ENCODE measurements at places on chromosomes 1 and 21.

GRCh38 chr21:38083535-38083934 is 167.3 kb upstream of the KCNJ6 start:
- no peak for DNase-seq

GRCh38 chr1:150138044-150138443 is 11.7 kb upstream of the PLEKHO1 start:
- no peak for DNase-seq

GRCh38 chr1:58815686-58816071 is 31.8 kb upstream of the JUN start:
- DNase-seq = peak; percentile 16

GRCh38 chr1:167328816-167329483 is 108.3 kb downstream of the POU2F1 start:
- peak; percentile 52 for DNase-seq

GRCh38 chr1:197811769-197812168 is 36.5 kb upstream of the DENND1B start:
- DNase-seq = no peak

DNA sequence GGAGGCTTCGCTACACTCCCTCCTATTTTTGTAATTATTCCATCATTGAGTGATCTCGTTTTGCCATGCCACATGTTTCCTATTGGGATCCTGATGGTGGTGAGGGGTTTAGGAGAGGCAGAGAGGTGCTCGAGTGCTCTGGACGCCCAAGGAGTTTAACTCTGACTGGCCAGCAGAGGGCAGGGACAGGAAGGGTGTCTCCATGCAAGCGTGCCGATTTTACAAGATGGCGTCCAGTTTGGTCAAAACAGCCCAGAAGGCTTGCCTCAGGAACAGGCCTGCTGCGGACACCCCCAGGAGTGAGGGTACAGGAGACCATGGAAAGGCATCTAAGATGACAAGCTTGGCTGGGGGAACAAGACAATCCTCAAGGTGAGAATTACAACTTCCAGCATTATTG is 33.8 kb upstream of the KCNE2 start:
- DNase-seq = no peak

DNA sequence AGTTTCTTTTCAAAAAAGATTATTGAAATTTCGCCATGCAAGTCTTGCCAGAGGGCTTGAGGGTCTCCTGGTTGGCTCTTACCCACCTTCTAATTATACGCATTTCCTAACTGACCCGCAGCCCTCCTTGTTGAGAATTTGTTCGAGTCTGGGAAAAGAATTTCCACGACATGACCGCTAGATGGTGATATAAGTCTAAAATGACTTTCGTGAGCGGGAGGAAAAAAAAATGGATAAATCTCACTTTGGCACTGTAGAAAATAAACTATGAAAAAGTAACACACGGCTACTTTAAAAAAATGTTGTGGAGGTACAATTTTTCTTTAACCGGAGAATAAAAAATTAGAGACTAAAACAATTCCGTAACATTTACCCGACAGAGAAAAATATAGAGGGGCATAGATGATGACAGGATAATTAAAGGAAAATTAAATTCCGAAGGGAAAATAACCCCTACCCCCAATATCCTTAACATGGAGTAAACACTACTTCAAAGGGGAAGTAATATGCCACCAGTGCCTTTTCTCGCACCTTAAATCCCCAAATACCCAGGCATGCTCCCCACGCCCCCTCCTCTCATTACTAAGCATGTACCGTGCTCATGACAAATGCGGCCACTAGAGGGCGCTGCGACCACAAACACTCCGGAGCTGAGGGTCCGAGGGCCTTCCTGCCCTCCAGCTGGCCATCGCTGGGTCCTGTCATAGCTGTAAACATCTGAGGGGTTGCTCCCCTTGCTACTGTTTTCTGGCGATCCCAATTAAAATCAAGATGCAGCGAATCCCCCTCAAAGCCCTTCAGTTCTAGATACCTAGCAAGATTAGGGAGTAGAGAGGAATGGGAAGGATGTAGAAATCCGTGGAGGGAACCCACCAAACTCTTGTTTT is 266.9 kb downstream of the ASTN1 start:
- DNase-seq = peak; percentile 65

DNA sequence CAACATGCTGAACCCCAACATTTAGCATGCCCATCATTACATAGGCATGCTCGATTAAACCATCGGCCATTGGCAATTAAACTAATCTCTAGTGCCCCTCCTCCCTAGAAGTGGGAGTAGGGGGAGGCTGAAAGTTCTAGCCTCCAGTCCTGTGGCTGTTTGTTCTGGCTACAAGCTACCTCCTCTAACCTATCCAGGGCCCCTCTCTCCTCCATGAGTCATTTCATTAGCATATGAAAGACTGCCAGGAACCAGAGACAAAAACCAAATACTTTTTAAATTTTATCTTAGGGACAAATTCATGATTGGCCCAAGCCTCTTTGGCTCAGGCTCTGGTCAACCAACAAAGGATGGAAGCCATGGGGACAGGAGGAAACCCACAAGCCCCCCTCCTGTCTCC is 231.1 kb downstream of the CACNA1E start:
- DNase-seq = no peak

- DNase-seq = peak; percentile 61
Observed at GRCh38 chr1:35298464-35298863, 30.0 kb downstream of the ZMYM4 start.

- no peak for DNase-seq
Observed at GRCh38 chr1:53024117-53024516, 37.9 kb upstream of the PODN start.

DNA sequence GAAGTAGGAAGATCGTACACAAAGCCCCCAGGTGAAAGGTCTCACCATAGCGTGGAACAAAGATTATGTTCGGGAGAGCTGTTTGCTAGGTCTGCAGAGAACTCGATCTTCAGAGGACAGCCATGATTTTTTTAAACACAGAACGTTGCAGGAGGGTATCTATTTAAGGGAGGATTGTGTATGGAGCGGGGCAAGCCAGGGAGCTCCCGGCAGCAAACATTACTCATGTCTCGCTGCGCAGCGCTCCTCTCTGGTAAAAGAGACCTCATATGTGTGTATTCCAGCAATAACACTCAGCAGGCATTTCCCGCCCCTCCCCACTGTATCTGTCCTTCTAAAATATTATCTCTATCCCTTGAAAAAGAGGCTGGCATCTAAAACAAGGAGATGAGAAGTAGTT is 2.7 kb downstream of the GLIS1 start:
- DNase-seq = no peak

DNA sequence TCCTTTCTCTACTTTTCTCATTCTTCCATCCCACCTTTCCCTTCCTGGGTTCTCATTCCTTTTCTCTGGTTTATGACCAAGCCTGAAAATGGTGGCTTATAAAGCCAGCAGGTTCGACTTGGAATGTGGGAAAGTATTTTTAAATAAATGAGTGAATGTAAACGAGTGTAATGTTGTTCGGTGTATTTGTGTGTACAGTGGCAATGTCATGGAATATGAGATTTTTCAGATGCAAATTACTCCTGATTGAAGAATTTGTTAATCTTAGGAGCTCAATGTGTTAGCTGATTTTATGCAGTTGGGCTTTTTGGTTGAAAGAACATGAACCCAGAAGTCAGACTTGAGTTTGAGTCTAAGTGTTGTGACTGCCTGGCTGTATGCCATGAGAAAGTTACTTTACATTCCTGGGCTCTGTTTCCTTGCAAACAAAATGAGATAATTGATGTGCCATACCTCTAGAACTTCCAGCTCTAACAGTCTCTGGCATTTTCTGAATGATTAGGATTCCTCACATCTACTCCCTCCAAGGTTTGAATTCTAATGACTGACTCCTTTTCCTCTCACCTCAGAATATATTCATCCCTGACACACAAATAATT is 6.6 kb downstream of the SGIP1 start:
- DNase-seq = no peak

DNA sequence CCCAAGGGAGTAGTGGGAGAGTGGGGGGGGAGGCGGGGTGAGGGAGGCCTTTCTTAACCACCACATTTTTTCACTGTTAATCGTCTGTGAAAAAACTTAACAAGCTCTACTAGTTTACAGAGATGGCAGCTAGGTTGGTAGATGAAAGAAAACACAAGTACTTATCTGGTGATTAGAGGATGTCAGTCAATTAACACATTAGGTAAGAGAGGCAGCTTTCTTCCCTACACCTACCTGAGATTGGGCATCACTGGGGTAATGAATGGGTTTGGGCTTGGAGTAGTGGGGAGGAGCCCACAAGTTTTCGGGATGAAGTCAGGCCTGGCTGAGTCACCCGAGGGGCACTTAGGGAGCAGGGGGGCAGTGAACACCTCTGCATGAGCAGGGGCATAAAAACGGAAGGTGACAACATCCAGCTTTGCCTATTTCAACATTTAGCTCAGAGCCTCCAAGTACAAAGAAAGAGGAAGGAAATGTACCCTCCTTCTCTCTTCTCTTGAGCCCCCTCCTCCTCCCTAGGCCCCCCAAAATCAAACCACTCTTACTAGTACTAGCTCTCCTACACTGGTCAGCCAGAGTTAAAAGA is 2.5 kb downstream of the LBR start:
- no peak for DNase-seq

GRCh38 chr1:118360817-118361216 is 175.8 kb upstream of the SPAG17 start:
- DNase-seq = no peak

- DNase-seq = peak; percentile 88
Observed at GRCh38 chr1:42035830-42036604, 117.2 kb upstream of the GUCA2B start.

GRCh38 chr1:39689635-39690034 is 1.6 kb downstream of the HPCAL4 start:
- DNase-seq = no peak

GRCh38 chr1:37051346-37051745 is 17.0 kb upstream of the GRIK3 start:
- DNase-seq = no peak

DNA sequence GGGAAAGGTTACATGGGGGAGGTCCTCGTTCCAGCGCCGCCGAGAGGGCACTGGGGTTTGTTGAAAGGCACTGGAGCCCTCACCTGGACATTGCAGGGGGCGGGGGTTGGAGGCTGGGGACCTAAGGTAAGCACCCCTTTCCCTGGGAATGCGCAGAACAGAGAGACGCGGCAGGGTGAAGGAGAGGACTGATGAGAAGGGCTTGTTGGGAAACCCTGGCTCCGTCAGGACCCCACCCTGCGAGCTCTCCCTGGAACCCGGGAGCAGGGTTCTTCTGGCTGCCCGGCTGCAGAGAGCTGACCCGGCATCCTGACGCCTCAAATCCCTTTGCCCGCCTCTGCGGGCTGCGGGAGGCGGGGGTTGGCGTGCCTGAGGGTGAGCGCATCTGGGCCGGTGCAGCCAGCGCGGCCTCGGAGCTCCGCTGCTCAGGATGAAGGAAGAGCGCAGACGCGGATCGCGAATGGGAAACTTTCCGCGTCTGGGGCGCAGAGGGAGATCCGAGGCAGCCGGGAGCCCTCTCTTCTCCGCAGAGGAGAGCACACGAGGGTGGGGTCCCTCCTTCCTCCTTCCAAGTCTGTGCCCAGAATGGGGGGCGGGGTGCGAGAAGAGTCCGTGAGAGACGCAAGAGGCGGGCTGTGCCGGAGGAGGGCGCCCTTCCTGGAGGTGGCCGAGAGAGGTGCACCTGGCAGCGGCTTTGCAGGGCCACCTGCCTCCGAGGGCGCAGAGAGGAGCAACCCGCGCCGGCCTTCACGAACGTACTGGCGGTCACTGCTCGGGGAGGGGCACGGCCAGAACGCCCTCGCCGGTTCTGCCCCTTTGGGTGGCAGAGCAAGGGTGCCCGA is 2.4 kb downstream of the IGSF21 start:
- DNase-seq = no peak

- peak; percentile 10 for DNase-seq
Observed at GRCh38 chr1:3501856-3502640, 47.6 kb downstream of the ARHGEF16 start.

DNA sequence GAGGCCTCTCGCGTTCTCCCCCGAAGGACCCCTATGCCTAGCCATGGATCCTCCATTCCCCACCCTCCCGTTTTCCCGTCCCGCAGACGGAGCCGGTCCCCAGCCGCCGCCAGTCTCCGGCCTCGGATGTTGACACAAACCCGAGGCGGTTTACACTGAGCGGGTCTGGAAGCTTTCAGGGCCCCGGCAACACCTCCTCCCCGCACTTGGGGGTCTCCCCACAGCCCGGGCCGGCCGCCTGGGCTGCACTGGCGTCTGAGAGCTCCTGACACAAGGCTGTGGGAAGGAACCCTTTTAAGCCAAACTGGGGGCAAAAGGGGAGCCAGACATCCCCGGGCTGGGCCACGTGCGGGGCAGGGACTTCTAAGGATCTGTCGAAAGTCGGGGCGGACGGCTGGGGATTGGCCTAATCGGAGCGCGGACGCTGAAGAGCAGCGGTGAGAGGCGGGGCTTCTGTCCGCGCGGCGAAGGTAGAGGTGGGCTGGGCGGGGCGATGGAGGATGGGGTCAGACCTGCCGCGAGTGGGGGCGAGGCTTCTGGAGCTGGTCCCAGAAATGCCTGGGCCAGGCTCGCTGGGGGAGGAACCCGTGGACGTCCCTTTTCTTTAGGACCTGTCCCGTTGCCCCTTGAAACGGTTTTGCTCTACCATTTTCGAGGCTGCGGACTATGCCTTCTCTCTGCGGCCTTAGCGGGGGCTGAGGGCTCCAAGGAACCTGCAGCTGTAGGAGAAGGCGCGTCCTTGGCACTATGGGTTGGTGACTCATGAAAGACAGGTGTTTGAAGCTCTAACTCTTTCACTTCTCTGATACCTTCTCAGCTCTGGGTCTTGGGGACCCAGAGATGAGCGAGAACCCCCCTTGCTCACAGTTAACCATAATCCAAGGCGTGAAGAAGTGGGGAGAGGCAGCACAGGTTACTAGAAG is 1.2 kb upstream of the HPCAL4 start:
- no peak for DNase-seq

- DNase-seq = no peak
Observed at GRCh38 chr1:218775501-218776021, 398.1 kb upstream of the LYPLAL1 start.

DNA sequence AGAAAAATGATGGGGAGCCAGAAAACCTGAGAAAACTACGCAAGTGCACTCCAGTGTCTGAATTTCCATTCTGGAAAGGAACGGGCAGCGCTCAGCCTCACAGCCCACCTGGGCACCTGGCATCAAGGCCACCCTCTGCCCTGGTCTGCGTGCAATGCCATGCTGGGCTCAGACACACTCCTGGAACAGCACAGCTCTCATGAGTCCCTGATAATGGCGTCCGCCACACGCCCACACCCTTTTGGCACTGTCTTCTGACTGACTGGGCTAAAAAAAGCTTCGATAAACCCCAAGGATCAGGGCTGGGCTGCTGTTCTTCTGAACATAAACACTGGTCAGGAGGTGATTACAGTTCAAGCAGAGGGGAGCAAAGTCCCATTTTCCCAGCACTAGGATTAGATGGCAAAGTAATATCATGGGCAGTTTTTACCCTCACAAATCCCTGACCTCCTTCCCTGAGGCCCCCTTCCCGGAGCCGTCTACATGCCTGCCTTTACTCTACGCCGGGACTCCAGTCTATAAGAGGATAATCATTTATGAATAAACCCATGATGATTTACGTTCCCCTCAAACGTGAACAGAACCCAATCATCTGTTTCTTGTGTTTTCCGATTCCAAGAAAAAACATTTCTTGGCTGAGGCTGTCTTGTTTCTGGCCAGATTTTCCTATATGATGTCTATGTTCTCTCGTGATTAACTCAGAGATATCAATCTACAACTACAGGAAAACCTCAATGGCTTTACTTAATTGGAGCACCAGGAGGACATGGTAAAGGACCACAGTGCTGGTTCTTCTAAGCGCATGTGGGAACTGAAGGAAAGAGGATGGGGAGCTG is 22.6 kb downstream of the RCAN1 start:
- peak; percentile 82 for DNase-seq
